ENCODE measurements at places on chromosomes 6 and 20.

DNA sequence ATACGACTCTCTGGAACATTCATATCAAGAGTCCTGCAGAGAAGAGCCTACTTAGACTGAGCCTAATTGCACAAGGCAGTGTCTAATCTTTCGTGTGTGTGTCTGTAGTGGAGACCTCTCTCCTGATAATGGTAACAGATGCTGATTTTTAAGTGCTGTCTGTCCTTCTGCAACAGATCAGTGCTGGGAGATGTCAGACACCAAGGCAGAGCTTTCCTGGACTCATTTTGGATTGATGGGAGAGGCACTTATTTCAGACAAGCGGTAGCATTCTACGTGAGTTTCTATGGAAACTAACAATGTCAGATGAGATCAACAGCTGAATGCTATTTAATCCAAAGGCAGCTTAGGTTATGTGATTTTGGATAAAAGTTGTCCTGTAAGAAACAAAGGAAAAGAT is 167.6 kb downstream of the PLCB4 start:
- no peak for DNase-seq

DNA sequence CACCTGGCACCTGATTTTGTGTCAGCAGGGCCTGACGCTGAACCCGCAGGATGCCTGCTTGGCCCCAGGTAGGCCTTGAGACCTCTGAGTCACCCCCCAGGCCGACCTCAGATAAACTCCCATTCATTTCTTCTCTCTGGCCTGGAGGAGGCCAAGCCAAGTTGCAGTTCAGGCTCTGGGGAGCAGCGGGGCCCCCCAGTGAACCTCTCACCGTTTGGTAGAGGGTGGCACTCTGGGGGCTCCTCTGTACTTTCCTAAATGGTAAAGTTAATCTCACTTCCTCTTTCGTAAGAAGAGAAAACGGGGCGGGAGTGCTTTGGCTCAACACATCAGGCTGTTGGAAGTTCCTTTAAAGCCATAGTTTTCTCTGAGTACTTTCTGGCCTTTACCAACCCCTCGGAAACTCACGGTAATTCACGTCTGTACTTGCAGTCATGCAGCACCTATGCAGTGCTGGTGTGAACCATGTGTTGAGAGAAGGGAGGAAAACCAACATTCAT is 2.8 kb downstream of the SIRPA start:
- no peak for DNase-seq

GRCh38 chr6:84752118-84752850 is 12.1 kb downstream of the TBX18 start:
- DNase-seq = no peak

GRCh38 chr20:22815603-22816315 is 219.4 kb upstream of the SSTR4 start:
- no peak for DNase-seq

DNA sequence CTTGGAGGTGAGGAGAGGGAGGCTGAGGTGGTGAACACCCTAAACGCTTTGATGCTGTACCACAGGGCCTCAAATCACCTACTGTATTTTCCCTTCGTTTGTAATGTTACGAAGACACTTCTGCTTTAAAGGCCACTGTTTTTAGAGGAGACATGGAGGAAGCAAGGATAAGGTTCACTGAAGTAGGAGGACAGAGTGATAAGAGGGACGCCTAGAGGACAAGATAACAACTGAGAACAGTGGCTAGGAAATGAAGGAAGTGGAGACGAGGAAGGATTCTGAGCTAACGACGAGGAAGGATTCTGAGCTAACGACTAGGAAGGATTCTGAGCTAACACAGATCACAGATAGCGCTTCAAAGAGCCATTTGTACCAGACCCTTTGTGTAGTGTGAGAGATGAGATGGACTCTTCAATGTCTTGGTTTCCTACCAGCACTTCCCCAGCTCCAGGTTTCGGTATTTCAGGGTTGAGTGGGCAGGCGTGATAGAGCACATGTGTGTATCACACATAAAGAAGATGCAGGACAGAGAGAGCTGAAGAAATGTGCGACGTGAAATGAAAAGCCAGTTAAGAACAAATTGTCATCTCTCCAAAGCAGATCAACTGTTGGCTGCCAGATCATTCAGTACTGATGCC is 7.5 kb downstream of the SF3B5 start:
- no peak for DNase-seq

GRCh38 chr6:19121521-19121920 is 715.6 kb upstream of the ID4 start:
- DNase-seq = no peak

DNA sequence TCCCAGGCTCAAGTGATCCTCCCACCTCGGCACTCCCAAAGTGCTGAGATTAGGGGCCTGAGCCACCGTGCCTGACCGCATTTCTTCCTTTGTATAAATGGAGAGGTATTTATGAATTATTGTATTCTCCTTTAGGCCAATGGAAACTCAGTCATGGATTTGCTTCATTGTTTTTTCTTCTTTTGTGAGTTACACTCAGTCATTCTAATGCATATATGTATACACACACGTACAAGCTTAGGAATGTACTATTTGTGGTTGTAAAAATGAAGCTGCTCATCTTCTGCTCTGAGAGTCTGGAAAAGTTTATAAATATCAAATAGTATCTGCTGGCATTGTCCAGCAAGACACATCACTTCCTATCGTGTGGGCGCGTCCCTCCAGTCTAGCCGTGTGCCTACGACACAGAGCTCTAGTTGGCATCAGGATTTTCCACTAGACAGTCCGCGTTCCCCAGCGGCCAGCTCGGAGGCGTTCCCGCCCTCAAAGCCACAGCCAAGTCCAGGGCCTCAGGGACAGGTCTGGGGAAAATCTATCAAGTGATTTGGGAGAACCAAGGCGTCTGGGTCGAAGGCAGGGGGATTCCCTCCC is 215.2 kb downstream of the NFATC2 start:
- DNase-seq = no peak

GRCh38 chr6:10621213-10621612 is 73.2 kb downstream of the C6orf52 start:
- no peak for DNase-seq

DNA sequence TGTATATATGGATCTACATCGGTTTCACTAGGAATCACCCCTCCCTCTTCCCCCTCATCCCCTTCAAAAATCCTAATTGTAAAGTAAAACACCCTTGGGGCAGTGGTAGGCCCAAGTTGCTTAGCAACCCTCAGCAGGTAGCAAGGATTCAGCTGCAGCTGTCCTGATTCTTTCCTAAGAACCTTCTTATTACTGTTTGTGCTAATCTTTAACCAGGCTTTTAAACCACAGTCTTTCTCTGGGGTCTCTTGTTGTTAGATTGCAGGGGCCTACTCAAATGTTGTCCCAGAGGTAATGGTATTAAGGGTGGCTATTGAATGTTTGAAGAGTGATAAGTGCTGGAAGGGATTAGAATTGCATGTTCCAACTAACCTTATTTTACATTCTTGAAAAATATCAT is 46.4 kb downstream of the PRL start:
- DNase-seq = no peak

DNA sequence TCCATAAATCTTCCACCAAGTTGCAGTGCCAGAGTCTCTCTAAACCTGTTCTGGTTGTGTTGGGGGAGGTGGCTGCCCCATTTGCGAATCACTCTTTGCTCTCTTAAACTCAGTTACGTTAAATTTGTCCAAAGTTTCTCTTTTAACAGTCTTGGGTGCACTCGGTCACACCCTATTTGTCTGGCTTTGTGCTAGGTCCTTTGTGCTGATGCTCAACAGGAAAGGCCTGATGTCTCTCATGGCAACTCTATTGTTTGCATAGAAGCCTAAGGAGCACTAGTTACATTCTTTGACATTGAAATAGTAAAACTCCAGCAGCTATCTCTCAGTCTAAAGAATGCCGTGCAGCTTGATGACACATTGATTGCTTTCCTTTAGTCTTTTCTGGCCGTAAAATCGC is 105.1 kb downstream of the TRMT11 start:
- no peak for DNase-seq

DNA sequence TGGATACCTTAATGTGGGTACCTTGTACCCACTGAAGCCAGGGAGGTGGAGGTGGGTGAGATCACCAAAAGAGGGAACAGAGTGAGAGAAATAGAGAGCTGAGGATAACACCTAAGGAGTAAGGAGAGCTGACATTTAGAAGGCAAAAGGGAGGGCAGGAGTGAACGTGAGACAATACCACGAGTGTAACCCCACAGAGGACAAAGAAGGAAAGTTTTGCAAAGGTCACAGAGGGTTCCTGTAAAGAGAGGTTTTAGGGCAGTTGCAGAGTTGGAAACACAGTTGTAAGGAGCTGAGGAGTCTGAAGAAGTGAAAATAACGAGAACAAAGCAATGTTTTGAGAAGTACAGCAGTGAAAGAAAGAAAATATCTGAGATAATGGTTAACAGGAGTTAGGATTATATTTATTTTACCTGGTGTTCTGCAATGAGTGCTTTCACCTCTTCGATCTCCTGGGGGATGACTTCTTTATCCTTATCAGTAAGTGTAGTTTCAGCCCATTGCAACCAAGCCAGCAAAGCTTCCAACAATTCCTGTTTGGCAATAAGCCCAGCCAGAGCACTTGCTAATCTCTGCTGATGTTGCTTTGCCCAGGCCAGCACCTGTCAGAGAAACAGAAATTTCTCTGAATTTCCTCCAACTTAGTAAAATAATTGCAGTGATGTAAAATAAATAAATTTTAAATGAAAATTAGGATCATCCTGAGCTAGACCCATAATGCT is 166.8 kb downstream of the DST start:
- DNase-seq = peak; percentile 82

- no peak for DNase-seq
Observed at GRCh38 chr6:52620906-52621190, 44.0 kb upstream of the TRAM2 start.

- DNase-seq = peak; percentile 58
Observed at GRCh38 chr6:16803294-16804200, 42.3 kb upstream of the ATXN1 start.

GRCh38 chr6:62763125-62763912 is 447.9 kb upstream of the FKBP1C start:
- DNase-seq = no peak

DNA sequence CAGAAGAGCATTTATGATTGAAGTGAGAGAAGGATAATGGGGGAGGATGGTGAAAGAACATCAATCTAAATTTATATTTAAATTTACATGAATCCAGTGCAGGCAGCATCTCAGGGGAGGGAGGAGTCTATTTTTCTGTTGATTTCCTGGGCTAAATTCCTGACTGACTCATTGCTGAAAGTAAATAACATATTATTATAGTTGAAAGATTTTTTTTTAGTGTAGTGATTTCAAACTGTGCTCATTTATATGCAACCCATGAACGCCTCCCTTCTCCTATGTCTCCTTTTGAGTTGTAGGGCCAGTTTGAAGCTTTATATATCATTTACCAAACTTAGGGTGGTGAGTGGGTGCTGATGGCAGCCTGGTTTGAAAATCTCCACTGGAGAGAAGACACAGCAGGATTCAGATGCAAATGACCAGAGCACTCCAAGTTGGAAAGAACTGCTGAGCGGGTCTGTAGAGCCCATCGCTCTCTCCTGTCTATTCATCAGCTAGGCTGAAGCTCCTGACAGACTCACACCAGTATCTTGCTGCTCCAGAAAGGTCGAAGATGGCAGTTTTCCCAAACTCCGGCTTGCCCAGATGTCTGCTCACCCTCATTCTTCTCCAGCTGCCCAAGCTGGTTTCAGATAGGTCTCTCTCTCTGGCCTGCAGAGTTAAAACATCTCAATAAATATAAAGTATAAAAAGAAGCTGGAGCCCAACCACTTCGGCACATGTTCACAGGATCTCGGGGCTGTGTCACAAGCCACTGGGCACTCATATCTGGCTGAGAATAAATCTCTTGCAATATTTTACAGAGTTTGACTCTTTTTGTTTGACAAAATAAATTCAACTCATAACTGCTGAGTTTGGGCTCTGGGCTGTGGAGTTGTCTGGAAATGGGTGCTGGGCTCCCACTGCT is 18.3 kb downstream of the BTN2A1 start:
- DNase-seq = no peak

DNA sequence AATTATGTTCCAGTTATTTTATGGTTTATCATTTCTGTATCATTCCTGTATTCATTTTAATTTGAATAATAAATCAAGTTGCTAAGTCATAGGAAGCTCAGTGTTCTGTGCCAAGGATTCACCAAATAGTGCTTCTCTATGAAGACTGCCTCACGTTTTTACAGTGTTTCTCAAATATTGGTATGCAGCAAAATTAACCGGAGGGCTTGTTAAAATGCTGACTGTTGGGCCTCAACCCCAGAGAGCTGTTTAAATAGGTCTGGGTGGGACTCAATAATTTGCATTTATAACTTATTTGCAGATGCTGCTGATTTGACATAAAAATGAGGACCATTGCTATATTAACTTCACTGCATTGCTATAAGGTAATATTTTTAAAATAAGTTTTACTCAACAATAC is 166.7 kb downstream of the TINAG start:
- DNase-seq = no peak

DNA sequence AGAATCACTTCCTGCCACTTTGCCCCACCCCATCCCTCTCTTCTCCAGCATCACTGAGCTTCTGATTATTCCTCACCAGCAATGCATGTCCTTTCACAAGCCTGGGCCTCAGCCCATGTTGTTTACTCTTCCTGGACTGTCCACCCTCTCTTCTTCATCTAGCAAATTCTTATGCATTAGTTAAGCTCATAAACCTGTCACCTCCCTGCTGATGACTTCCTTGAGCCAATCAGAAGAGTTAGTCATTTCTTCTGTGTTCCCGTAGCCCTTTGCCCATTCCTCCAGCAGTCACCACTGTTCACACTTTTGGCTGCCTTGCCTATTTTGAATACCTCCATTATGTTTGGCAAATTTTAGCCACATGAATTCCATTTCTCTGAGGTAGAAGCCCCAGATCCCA is 4.1 kb upstream of the CRYBG1 start:
- no peak for DNase-seq

DNA sequence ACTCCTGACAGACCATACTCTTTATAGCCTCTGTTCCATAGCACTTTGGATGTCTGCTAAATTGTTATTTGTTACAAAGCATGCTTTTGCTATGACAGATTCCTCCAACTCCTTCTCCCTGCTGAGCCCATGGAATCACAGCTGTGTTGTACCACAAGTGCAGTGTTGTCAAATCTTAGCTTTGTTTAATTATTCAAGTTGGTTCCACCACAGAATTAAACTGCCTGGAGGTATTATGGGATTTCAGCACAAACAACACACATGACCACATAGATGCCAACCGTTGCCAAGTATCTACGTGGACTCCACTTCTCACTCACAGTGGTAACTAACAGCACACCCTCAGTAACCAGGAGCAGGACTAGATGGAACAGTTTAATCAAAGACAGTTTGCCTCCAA is 32.7 kb upstream of the MARCKS start:
- no peak for DNase-seq

GRCh38 chr6:13378669-13379590 is 50.6 kb upstream of the TBC1D7 start:
- no peak for DNase-seq

- DNase-seq = no peak
Observed at GRCh38 chr6:1774226-1774915, 164.7 kb downstream of the FOXC1 start.

Measured in mucosa of gallbladder (tissue), 1 donor.